NT2/D1 (cell line): ENCODE measurements at places on chromosomes 2 and 18.

DNA sequence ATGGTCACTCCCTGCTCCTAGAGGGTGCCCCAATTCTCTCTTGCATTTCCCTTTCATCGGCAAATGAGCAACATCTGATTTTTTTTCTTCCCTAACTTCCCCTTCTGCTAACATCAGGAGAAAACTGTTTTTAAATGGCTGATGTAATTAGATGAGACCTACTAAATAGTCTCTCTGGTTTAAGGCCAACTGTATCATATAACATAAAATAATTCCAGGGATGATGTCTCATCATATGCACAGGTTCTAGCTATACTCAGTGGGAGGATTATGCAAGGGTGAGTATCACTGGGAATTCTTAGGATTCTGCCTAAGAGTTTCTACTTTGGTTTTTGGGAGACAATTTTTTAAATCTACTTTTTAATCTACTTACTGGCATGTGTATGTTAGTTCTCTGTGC, 193.4 kb downstream of the PARD3B start:
- no peak for DNase-seq

- no peak for DNase-seq
Observed at GRCh38 chr2:144117086-144117485, 402.8 kb downstream of the ZEB2 start.

GRCh38 chr2:33340280-33340679, 136.2 kb upstream of the RASGRP3 start:
- no peak for DNase-seq

GRCh38 chr18:30903566-30903965, 139.0 kb downstream of the DSC3 start:
- no peak for DNase-seq

- DNase-seq, result no peak
Observed at GRCh38 chr2:46549166-46549844, 69.9 kb downstream of the TMEM247 start.

- DNase-seq, result no peak
Observed at GRCh38 chr18:63963615-63964256, 6.1 kb upstream of the SERPINB8 start.

- no peak for DNase-seq
Observed at GRCh38 chr2:62826141-62826540, 120.6 kb downstream of the EHBP1 start.

GRCh38 chr2:134583997-134584520, 134.7 kb downstream of the TMEM163 start:
- no peak for DNase-seq

DNA sequence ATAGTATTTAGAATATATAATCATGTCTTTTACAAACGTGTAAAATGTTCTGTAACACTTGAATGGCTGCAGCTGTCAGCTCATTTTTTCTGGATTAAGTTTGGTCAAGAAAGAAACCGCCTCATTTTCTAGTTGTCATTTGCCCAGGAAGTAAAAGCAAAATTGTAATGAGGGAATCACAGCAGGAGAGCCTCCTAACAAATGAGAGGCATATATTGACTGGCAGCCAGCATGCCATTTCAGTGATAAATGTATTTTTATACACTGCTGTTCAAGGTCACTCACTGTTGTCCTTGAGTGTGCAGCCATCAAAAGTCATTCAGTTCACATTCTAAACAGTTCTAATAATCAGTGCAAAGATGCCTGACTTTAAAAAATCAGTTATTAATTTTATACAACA, 144.3 kb upstream of the BOD1L2 start:
- no peak for DNase-seq

DNA sequence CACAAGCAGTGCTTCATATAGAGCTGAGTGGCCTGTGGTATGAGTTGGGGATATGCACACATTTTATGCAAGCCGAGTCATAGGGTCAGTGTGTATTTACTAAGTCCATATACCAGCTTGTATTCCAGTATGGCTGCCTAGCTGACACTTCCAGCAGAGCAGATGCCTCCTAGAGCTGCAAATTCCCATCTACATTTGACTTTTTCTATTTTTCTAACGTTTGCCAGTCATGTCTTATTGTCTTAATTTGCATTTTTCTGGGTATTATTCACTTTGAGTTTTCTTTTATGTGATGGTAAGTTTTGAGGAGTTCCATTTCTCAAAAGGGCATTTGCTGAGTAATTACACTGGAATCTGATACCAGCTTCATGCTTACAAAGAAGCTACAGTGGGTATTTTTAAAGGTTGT, 334.5 kb upstream of the CDH2 start:
- DNase-seq, result no peak

- no peak for DNase-seq
Observed at GRCh38 chr18:21254576-21254975, 12.5 kb downstream of the GREB1L start.
